ENCODE measurements at places on chromosomes 1 and 21.

GRCh38 chr1:113282893-113283285 lies 107.4 kb upstream of the MAGI3 start:
- DNase-seq = no peak

DNA sequence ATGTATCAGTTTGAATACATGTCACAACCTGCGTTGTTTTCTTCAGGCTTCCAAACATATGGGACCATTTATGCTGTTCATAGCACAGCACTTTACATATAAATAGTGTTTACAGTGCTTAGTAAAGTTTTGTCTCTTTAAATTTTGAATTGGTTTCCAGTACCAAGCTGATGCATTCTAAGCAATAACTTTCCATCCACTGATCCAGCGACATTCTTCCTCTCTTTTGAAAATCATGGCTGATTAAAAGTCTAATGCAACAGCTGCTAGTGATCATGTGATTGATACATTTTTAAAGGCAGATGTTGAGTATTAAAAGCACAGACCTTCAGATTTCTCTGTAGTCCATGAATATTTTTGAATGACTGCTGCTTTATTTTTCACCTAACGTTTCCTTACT lies 154.9 kb downstream of the PTPRC start:
- DNase-seq = no peak

DNA sequence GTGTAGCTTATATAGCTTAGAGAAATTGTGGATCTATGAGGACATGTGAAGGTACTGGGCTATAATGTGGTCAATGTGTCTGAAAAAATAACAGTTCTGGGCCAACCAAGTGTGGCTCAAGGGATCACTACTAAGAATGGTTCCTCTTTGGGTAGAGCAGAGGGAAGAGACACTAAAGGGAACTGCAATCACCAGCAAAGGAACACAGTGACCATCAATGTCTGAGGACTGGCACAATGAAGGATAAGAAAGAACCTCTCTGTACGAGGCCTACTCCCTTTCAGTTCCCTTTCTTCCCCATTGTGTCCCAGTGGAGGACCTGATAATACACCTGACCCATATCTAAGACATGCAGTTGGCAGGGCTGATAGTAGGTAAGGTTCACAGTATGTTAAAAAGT lies 89.9 kb upstream of the JAK1 start:
- no peak for DNase-seq

DNA sequence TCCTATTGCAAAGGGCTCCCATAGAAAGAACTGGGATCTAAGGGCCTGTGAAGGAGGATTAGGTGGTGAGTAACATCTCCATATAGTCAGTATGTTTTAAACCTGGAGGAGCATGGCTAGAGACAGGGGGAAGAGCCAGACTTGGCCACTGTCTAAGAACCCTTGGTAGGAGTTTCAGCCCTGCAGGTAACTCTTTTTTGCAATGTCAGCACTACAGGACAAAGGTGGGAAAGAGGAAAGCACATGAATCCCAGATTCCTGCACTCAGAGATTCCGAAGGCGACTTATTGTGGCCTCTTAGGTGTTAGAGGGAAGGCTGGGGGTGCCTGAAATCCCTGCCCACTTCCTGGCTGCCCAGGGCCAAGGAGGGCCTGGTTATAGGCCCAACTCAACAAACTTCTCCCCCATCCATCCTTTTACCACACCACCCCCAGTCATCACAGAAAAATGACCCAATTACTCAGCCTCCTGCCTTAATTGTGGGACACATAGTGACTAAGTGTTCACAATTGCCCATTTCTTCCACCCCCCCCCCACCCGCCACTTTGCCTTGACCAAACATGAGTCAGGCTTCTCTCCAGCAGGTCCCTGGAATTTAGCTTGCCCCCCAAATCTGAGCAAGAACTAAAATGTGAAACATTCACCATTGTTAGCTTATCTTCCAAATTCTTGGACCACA lies 1.9 kb upstream of the NTNG1 start:
- DNase-seq = no peak

- no peak for DNase-seq
Observed at GRCh38 chr1:116375887-116376728, 3.1 kb downstream of the ATP1A1 start.

Data from stimulated activated CD8-positive, alpha-beta memory T cell treated with anti-CD3 and anti-CD28 coated beads, Interleukin-12 subunit alpha, Interleukin-12 subunit beta, amount 100 ng/mL, for 1 hour (primary cell).